ENCODE measurements at places on chromosomes 3 and 15.

DNA sequence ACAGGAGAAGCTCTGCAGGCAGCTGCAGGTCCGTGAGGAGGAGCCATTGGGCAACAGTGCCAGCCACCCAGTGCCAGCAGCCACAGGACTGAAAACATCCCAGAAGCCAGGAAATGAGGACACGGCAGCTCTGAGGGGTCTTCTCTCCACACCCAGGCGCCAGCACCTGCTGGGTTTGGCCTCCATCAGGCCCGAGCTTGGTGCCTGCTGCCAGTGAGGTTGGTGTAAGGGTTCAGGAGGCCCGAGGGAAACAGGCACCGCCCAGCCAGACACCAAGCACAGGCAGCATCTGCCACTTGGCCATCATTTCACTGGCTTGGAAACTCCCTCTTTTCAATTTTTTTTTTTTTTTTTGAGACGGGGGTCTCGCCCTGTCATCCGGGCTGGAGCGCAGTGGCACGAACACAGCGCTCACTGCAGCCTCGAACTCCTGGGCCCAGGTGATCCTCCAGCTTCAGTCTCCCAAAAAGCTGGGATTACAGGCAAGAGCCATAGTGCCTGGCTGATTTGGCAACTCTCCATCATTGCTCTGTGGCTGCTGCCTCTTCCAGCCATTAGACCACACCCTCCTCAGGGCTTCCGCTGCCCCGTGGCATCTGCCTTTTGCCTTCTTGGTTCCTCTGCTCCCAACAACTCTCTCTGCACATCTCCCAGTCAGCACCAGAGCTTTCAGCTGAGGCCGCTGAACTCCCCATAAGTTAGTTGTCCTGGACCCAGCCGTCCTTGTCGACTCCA lies 1.5 kb upstream of the ITIH3 start:
- no peak for DNase-seq

DNA sequence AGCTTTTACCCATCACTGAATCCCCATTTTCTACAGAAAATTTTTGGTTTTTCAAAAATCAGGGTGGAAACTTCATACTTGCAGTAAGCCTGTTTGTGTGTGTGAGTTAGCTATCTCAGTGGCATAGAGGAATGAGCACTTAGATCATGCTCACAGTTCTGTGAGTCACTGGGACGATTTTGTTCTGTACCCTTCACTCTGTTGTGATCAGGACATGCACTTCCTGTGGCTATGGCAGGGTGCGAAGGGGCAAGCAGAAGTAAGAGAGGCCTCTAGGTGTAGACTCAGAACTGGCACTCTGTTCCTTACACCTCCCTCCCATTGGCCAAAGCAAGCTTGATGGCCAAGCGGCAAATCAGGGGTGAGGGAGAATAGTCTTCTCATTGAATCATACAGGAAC lies 11.6 kb downstream of the NIPA2 start:
- no peak for DNase-seq

DNA sequence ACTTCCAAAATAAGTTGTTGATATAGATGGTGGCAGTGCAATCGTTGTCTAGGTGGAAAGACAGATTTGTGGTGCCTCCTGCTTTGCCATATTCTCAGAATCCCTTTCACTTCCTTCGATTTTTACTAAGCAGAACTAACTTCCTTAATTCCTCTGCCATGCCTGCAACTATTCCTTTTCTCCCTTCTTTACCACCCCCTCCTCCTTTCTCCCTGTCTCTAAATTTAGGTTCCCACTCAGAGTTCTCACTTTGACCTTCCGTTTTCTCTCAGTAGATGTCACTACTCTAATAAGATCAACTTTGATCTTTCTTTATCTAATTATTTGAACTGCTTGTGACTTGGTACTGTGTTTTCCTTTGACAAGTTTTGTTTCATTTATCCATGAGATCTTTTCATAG lies 351.2 kb downstream of the LPP start:
- no peak for DNase-seq

DNA sequence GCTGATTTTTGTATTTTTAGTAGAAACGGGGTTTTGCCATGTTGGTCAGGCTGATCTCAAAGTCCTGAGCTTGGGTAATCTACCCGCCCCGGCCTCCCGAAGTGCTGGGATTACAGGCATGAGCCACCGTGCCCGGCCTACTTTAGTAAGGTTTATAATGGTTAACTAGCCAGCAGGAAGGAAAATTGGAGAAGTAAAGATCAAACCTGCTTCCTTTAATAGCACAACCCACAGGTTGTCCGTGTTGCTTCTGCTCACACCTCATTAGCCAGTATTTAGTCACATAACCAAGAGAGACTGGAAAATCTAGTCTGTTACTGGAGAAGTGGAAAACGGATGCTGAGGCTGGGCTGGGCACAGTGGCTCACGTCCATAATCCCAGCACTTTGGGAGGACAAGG lies 51.9 kb upstream of the TBL1XR1 start:
- DNase-seq: no peak

DNA sequence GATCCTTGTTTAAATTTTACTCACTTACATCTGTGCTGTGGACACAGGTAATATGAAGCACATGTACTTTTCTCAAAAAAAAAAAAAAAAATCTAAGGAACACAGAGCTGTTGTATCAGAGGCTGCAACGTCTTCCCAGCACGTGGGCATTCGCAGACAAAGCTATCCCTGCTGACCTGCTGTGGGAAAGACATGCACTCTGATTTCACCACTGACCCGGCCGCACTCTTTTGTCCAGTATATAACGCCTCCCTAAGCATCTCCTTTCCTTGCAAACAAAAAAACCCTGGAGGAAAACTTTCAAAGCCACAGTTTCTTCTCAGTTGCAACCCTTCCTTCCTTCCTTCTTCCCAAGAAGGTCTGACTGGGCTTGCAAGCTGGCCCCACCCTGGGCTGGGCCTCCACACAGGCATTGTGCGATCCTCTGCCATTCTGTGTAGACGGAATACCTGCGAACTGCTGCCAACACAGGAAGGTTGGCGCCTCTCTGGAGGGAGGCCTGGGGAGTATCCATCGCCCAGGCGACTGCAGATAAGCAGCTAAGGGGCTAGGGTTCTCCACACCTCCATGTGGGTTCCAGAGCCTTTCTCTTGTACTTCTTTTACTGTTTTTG lies 50.8 kb downstream of the SLC12A8 start:
- DNase-seq: no peak

- no peak for DNase-seq
These were observed 421.4 kb downstream of the SHQ1 start for GRCh38 chr3:72426618-72427397.

DNA sequence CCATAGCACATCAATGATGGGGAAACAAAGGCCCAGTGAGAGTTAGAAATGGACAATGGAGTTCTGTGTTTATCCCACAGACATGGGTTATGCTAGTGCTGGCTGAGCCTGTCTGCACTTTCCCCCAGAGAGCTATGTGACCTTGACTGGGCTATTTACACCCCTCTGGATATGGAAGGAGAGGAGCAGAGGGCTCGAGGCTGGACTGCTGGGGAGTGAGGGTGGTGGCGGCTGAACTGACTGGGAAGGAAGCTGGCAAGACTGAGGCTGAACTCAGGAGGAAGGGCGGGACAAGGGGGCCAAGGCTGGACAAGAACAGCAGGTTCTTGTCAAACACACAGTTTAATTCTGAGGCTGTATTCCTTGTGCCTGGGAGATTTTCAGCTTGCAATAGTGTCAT lies 10.8 kb upstream of the INSYN1 start:
- no peak for DNase-seq

- DNase-seq: no peak
These were observed 613.1 kb downstream of the SI start for GRCh38 chr3:164465172-164465571.

DNA sequence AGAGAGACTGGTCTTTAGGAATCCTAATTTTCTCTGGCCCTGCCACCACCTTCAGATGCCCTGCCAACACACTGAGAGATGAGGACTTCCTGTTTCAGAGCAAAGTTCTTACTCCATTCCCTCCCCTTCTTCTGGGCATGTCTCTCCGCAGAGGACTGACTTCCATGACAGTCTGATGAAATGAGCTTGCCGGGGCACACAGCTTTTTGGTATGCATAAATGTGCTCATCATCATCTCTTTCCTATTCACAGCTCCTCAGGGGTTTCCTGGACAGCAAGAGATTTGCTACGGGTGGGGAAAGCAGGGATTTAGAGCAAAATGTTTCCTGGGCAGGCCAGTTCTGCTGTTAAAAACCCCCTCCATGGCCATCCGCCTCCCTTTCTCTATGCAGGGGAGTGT lies 27.6 kb upstream of the SEMA6D start:
- DNase-seq: no peak

DNA sequence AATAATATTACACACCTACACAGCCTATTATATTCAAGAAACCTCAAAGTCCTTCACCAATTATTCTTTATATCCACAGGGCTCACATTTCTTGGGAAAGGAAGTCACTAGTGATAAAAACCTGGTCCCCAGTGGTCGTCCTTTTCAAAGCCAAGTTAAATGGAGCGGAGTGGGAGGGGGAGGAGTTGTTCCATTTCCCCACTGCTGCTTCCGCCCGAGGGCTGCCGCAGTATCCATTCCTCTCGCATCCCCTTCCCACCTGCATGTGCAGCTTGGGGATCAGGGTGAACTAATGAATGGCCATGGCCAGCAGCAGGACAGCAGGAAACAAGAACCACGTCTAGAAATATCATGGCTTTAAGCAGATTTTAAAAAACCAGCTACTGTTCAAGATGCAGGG lies 76.4 kb upstream of the SEMA6D start:
- DNase-seq: no peak

DNA sequence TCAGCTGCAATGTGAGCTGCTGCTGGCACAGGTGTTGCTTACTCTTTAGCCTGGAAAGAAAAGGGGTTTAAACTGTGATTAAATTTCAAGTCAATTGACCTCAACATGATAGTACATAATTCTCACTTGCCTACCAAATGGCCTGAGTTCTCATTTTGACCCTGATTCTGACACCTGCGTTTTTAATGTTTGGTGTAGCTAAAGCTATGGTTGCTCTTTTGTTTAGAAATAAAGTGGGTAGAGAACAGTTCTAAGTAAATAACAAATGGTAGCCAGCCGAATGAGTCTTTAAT lies 100.8 kb upstream of the SOX2 start:
- DNase-seq: peak; percentile 75

- no peak for DNase-seq
These were observed 101.3 kb upstream of the GALNT15 start for GRCh38 chr3:16073203-16073602.

DNA sequence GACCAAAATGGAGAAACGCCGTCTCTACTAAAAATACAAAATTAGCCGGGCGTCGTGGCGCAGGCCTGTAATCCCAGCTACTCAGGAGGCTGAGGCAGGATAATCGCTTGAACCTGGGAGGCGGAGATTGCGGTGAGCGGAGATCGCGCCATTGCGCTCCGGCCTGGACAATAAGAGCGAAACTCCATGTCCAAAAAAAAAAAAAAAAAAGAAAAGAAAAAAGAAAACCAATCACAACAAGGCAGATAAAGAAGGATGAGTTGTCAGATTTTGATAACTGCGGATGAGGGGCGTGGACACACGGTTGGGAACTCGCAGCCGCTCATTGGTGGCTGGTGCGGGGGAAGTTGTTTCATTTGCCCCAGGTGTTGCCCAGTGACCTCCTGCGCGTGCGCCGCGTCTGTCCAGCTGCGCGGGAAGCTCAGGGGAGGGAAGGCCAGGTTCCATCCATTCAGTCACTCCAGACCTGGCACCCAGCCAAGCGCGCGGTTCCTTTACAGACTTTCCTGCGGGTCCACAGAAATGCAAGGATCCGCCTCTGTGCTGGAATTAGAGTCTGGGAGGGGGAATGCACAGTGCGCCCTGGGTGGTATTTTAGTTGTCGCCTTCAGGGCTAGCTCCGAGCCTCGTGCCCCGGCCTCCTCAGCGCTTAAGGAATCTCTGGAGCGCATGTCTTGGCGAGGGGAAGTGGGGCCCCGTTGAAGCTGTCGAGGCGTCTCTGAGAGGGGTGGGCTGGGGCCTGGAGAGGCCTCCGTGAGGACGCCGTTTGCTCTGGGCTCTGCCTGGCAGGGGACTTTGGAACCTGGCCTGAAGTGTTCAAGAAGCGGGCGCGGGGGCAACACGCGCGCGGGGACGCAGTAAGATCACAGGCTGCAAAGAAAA lies 708 bp upstream of the GCHFR start:
- peak; percentile 62 for DNase-seq

DNA sequence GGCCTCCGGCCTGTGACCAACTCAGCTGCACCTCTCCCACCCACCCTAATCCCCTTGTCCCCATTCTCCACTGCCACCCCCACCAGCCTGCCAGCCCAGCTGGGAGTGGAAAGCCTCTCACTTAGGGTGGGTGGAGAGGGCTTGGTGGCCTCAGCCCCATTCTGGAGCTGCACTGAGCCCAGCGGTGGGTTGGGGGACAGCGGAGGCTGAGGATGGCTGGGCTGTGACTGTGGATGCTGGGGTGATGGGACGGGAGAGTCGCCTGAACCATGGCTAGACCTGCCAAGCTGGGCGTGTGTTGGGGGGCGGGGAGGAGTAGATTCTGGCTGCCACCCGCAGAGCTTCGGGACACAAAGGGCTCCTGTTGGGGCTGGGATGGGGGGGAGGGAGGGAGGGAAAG lies 1.8 kb downstream of the CLCN2 start:
- no peak for DNase-seq

DNA sequence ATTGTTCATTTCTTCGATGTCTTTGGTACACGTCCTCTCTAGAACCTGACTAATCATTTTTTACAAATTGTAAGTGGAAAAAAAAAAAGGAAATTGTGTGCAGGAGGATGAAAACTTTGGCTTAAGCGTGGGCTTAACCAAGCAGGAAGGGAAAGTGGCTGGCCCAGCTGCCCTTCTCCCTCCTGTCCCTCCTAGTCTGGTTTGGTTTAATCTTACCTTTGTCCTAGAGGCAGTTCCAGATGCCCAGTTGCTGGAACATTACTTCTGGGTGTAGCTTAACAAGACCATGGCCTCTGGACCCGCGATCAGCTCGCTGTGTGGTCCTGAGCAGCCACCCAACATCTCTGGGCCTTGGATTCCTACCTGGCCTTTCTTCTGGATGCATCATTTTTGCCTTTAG lies 15.4 kb downstream of the PAQR5 start:
- DNase-seq: no peak

DNA sequence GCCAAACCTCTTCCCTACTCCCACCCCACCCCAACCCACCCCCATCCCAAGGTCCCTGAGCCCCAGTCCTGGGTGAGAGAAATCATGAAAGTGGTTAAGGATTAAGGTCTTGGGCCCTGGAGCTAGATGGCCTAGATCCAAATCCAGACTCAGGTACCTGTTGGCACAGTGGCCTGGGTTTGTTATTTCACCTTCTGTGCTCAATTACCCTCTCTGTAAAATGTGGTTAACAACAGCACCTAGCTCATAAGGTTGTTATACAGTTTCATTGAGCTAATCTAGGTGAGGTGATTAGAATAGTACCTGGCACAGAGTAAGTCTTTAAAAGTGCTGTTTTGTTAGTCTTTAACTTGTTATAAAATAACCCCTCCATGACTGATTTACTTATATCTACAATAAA lies 6.4 kb upstream of the SNUPN start:
- DNase-seq: no peak

DNA sequence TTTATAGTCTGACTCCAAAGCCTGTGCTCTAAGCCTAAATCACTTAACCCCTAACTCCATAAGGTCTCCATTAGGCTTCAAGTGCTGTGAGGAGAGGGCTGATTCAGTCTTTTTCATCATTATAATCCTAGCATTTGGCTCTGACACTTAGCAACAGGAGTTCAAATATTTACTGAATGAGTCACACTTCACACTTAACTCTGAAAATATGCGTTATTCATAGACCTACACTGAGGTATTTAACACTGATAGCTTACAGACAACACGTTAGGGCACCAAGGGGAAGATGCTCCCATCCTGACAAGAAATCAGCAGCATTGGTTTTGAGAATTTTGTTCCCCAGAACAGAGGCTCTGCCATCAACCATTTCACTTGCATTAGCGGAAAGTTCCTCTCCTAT lies 53.5 kb downstream of the MSL2 start:
- no peak for DNase-seq

- DNase-seq: no peak
These were observed 54.0 kb upstream of the EIF5A2 start for GRCh38 chr3:170962411-170962810.

Data from NCI-H1417 treated with DMSO at 0.1 percent for 48 hours (cell line).